Stimulated activated CD8-positive, alpha-beta memory T cell treated with anti-CD3 and anti-CD28 coated beads, Interleukin-4, amount 100 ng/mL, for 1 hour (primary cell): ENCODE measurements at places on chromosomes 3 and 15.

DNA sequence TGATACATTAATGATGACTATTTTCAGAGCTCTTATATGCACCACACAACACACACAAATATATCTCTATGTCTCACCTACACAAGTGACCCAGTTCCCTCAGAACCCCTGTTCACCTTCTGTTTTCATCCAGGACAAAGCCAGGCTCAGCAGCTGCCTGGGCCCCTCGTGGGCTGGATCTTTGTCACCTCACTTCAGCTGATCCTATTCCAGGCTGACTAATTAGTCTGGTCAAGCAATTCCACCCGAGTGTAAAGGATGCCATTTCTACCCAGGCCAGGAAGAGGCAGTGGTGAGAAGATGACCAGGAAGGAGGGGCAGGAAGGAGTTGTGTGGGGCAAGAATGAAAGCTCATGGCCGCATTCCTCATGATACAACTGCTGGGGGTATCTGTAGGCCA lies 62.3 kb downstream of the DHX30 start:
- DNase-seq: no peak

DNA sequence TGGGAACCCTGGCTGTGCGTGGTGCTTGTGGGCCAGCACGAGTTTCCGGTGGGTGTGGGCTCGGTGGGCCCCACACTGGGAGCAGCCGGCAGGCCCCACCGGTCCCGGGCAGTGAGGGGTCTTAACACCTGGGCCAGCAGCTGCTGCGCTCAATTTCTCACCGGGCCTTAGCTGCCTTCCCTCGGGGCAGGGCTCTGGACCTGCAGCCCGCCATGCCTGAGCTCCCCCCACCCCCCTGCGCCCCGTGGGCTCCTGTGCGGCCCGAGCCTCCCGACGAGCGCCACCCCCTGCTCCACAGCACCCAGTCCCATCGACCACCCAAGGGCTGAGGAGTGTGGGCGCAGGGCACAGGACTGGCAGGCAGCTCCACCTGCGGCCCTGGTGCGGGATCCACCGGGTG lies 49.4 kb downstream of the TM4SF18 start:
- no peak for DNase-seq

DNA sequence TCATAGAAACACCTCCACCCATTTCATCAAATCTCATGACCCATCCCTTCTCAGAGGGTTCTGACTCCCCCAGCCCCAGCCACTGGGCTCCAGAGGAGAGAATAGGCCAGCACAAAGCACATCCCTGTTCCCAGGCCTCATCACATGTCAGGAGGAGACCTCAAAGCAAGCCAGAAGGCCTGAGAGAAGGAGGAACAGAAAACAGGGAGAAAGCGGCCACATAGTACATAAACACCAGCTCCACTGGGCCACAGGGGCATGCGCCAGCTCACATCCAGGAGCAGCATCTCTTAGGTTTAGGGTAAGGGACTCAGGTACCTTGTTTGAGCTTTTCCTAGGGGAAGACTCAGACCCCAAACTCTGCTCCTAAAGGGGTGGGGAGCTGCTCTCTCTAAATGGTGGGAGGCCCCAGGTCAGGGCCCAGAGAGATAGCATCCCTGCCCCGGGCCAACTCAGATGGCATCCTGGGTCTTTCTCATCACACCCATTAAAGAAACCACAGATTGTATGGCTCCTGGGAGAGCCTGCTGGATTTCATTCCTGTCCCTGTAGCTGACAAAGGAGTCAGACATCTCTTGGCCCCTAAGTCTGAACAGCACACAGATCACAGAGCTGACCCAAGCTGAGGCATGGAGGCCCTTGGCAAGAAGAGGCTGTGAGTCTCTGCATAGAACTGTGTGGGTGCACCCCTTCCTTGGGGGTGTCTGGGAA lies 2.5 kb downstream of the SHF start:
- DNase-seq: no peak

GRCh38 chr3:126022741-126023359 lies 53.9 kb downstream of the ROPN1B start:
- no peak for DNase-seq

- no peak for DNase-seq
Measured at GRCh38 chr15:29724026-29724425, 98.2 kb downstream of the TJP1 start.
